ENCODE measurements at places on chromosomes 7 and 10.

DNA sequence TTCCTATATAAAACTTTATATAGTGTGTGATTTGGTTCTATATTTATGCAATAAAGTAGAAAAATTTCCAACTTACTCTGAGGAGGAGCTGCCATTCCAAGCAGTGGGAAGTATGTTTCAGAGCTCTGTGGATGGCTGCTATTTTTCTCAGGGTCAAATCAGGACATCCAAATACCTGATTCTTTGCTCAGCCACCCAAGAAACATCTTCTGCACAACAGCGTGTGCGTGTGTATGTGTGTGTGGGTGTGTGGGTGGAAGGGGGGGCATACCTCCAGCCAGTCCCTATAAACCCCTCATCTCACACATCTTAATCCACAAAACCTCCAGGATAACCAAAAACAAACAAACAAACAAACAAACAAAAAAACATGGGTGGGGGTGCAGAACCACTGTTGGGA, 66.3 kb upstream of the EMX2 start:
- no peak for DNase-seq

DNA sequence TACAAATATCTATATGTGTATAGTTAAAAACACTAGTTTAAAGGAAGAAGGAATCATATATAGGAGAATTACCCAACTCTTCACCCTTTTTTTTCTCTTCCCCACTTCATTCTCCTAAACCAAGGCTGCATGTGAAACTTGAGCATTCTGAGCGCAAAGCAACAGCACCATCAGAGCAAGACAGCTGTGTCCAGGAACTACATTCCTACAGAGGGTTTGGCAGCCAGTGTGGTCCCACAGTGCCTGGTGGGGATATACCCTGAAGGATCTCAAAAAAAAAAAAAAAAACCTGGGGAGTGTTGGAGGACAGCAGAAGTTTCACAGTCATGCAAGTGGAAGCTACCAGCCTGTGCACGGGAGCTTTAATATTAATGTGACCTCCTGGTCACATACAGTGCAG, 310.4 kb downstream of the CTNNA3 start:
- no peak for DNase-seq

DNA sequence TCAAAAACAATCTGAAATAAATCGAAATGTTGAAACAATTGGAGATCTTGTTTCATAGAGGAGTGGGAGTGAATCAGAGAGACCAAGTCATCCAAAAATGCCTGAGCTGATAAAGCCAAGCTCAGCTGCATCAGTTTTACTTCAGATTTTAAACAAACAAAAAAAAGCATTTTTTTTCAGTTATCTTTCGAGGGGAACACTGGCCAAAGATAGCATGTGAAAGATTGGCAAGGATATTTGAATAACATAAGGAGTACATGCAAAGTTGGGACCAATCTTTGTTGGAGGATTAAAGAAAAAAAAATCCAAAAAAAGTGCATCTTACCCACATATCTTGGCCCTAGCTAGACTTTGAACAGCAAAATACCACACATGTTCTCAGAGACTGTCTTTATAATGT, 47.2 kb downstream of the RHOBTB1 start:
- DNase-seq = no peak

- DNase-seq = no peak
These were observed 290.2 kb upstream of the CDC14C start for GRCh38 chr7:48634116-48634632.

DNA sequence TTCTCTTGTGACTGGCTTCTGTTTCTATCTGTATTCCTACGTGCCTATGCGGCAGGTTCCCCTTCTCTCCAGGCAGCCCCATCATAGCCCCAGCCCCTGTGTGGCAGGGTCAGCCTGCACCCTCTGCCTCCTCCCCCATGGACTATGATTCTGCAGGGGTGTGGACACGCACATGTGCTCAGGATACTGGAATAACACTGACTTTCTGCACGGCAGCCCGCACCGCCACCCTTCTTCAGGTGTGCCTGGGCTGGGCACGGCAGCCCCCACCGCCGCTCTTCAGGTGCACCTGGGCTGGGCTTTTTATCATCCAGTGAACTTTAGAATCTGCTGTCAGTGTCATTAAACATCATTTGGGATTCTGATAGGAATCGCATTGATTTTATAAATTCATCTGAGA, 202.6 kb upstream of the PPP2R2D start:
- DNase-seq = no peak

DNA sequence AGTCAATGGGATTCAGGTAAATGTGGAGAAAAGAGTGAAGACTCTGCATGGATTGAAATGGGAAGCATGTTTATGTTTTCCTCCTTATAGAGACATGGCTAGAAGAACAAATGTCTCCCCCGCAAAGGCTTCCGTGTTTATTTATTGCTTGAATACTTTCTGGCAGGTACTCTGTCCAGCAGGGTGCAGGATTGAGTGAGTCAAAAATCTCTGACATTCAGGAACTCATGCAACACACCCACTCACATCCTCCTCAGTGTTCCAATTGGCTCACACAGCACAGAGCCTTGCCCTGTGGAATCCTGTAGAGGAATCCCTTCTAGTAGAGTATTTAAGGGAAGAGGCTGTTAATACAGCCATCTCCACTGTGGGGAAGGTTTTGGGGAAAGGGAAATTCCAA, 290.3 kb upstream of the VWC2 start:
- no peak for DNase-seq

DNA sequence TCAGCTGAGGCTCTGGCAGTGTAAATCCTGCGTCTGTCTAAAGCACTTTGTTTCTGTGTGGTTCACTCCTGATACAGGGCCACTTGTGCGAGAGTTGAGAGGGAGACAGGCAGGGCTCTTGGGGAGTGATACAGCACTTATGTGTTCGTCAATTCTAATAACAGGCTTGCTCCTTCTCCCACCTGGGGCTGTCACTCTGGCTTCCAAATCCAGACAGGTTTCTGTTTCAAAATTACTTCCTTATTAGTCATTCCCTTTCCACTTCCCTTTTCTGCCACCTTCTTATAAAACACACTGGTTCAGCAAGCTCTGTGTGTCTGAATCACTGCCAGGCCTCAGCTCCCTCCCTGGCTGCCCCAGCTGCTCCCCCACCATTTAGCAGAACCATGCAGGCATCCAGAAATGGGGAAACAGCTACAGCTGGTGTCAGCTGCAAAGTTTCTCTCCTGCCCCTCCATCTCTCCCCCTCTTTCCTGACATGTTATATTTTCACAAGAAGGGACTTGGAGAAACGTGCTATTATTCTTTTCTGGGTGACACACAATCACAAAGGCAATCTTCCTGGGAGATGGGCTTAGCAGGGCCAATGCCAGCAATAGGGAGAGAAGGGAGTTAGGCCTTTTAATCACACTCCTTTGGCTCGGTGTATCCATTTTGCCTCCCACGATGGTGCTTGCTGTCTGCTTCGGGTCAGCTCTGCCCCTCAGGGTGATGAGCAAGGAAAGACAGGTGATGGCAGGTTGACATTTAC, 58.4 kb upstream of the ZNRF2 start:
- DNase-seq = no peak

GRCh38 chr7:110861163-110861562, 229.8 kb upstream of the LRRN3 start:
- no peak for DNase-seq

DNA sequence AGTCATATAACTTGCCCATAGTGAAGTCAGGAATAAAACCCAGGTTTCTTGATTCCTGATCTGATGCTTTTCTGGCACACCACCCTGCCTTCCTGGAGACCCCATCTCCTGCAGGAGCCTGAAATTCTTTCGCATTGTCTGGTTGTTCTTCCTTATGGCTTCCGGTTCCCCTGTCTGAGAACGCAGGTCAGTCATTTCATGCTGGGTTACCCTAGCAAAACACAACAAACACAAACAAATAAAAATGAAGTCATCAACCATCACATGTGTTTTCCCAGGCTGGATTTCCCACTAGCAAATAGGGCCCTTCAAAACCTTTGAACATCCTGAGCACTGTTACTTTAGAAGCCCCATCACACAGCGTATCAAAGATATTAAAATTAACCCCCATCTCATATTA, 569.6 kb downstream of the LRMDA start:
- DNase-seq = no peak

DNA sequence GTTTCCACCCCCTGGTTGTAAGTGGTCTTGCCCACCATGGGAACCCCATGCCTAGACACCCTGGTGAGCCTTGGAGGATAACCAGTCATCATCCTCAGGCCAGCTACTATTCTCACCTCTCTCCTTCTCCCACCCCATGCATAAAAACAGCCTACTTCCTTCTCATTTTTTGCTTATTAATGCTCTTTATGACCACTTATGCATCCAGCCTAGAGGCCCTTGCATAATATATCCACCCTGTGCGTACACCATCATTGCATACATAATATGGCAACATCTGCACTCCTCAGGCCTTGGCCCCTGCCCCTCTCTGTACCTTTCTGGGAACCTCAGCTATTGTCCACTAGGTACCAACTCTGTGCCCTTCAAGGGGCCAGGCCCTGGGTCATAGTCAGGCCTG, 91.0 kb downstream of the CDH23 start:
- DNase-seq = no peak

DNA sequence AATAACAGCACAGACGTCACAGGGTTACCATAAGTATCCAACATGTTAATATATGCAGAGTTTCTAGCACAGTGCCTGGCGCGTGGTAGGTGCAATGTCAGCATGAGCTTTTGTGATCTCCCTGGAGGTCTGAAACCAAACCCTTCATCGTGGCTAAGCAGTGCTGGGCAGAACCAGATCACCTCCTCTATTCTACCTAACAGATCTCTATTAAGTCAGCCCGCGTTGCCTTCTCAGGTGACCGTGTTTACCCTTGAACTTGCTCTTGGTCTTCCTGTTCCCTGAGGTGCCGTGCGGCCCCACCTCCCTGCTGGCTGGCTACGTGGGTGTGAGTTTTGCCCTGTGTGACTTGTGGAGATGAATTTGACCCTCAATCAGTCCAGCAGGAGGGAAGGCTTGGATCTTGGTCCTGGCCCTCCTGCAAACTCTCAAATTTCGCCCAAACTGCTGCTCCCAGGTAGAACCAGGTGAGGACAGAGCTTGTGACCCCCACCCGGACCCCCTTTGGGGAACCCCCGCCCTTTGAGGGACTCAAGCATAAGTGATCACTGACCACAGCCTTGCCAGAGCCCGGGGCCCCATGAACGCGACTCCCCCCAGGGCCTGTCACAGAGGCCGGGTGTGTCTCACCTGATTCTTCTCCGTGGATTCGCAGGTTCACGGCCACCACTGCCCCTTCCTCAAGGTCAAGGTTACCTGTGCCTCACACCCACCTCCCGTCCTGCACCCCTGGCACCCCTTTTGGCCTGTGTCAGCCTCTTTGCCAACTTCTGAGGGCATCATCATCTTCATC, 54.2 kb downstream of the ELFN1 start:
- DNase-seq = no peak

- DNase-seq = no peak
These were observed 58.6 kb upstream of the GSAP start for GRCh38 chr7:77474756-77475155.

- no peak for DNase-seq
These were observed 18.6 kb upstream of the GTPBP4 start for GRCh38 chr10:969473-970150.

- no peak for DNase-seq
These were observed 172.5 kb downstream of the BAMBI start for GRCh38 chr10:28849821-28850220.

GRCh38 chr10:53071505-53072125, 299.0 kb upstream of the MBL2 start:
- DNase-seq = no peak

DNA sequence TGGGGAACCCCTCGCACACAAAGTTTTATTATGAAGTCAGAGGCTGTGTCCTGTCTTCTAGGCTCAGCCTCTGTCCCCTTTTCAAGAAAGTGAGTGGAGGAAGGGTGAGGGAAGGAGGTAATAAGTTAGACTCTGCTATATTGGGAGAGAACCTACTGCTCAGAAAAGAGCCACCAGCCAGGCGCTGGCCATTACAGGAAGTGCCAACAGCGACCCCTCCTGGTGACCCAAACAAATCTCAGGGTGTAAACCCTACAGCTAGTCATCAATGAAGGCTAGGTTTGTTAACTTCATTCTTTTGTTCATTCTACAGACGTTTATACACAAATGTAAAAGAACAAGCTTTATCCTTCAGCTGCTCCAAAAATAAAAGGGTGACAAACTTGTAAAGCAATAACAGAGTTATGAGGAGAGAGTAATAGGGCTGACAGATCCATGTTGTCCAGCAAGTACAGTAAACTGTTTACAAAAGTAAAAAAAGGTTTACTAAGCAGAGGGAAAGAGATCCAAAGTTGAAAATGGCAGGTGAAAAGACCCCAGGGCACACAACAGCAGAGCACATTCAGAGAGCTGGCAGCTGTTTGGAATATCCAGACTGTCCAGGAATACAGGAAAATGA, 82.7 kb downstream of the FAM204A start:
- DNase-seq = no peak

GRCh38 chr10:690372-691161, 1.1 kb upstream of the DIP2C start:
- no peak for DNase-seq

DNA sequence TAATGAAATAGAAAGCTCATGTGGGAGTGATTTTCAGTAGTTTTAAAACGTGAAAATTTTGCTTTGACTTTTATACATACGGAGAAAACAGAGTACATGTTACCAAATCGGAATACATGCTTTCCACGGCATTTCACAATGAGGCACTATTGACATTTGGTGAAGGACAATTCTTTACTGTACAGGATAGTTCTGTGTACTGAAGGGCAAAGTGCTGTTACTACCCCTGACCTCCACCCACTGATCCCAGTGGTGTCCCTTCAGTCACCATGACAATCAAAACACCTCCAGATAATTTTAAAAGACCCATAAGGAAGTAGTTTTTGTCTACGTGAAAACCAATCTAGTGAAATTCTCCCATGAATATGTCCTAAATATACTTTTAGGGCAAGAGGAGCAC, 33.1 kb upstream of the ANK3 start:
- no peak for DNase-seq

DNA sequence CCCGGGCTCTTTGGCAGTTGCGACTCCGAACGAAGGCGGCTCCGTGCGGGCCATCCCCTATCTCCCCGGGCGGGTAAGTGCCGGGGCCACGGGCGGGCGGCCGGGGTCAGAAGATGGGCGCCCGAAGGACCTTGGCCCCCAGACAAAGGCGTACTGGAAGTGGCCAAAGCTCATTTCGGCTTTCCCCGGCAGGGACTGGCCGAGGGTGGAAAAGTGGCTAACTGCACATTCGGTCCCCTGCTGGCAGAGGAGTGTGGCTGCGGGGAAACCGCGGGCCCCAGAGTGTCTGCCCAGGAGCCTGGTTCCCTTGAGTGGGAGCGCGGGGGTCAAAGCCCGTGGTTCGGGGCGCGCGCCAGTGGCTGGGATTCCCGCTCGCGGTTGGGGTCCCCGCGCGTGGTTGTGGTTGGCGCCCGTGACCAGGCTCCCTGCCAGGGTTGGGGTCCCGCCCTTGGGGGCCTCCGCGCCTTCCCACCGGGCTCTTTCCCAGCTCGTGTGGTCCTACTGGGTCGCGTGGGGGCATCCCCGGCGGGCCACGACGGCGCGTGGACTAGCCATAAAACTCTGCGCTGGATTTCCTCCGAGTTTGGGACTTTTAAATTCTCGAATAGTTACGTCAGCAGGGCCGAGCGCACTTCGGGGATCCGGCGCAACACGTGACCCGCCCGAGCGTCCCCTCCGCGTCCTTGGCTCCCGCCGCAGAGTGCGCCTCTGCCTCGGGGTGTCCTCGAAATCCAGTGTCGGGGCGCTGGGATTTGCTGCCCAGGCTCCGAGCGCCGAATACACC, 124.4 kb downstream of the TACC2 start:
- DNase-seq = no peak

Data from stimulated activated effector memory CD8-positive, alpha-beta T cell treated with anti-CD3 and anti-CD28 coated beads, Interleukin-12 subunit alpha, Interleukin-12 subunit beta, amount 100 ng/mL, for 72 hours (primary cell).